ENCODE measurements at places on chromosomes 12 and 14.

DNA sequence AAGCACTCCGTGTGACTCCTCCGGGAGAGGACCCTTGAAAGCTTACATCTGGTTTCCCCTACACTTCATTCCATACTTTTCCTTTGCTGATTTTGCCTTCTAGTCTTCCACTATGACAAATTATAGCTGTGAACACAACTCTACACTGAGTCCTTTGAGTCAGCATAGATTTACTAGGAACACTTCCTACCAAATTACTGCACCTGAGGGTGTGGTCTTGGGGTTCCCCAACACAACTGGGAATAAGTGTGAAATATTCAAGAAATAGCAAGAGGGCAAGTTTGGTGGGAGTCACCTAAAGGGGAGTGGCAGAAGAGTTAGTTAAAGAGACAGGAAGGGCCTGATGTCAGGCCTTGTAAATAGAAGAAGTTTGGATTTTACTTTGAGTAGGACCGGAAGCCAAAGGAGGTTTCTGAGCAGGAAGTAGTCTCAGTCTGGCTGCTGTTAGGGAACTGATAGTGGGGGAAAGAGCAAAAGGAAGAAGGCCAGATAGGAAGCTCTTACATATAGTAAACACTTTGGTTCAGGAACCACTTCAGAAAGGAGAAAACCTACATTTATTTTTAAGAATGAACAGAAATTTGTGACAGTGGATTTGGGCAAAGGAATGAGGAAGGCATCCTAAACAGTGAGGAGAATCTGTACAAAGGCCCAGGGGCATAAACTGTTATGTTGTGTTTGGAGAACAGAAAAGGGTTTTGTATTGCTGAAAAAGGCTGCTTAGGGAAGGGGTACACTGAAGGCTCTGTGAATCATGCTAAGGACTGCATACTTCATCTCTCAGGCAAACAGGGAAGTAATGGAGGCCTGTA lies 14.2 kb downstream of the SEL1L start:
- no peak for DNase-seq

DNA sequence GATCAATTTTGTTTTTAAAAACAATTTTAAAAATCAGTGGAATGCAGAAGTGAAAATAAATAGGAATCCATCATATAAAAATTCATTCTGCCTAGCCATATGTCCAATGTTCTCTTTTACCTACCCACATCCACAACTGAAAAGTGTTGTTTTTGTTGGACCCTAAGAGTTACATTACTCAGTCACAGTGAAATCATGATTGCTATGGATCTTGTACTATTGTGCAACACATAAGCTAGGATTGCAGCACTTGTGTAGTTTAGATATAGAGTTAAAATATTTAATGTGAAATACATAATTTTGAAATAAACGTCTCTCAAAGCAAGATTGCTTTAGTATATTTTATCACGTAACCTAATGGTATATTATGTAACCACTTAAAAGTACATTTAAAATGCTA lies 213.3 kb upstream of the CLEC14A start:
- no peak for DNase-seq

GRCh38 chr12:64232196-64232595 lies 10.1 kb upstream of the KICS2 start:
- no peak for DNase-seq

DNA sequence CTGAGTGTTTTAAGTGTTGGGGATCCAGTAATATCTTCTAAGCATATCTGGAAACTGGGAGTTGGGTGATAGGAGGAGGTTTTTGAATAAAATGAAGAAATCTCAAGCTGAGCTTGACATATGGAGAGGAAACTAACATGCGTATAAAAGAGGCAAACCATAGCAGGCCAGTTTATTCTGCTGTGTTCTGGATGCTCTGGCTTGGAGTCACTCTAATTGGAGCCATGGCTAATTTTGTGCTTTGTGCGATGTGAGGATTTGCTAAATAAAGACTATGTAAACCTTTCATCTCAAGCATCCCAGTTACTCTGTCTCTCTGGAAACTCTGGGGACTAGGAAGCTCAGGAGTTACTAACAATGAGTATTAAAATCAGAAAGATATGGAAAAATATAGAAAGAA lies 66.5 kb downstream of the ATF7IP start:
- no peak for DNase-seq

DNA sequence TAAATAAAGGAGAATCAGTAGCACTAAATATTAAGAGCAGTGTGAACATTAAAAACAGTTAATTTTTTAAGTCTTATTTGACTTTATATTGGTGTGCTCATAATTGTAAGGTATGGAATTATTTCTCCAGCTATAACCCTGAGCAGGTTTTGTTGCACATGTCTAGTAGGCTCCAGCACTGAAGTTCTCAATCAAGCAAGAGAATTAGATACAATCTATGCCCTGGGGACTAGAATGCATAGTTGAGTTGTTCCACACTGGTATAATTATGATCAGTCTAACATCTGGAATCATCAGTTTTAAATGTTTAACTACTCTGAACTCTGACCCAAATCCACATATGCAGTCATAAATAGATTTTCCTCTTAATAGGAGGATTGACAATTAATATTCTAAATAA lies 257.8 kb upstream of the ARHGAP5 start:
- DNase-seq: no peak

DNA sequence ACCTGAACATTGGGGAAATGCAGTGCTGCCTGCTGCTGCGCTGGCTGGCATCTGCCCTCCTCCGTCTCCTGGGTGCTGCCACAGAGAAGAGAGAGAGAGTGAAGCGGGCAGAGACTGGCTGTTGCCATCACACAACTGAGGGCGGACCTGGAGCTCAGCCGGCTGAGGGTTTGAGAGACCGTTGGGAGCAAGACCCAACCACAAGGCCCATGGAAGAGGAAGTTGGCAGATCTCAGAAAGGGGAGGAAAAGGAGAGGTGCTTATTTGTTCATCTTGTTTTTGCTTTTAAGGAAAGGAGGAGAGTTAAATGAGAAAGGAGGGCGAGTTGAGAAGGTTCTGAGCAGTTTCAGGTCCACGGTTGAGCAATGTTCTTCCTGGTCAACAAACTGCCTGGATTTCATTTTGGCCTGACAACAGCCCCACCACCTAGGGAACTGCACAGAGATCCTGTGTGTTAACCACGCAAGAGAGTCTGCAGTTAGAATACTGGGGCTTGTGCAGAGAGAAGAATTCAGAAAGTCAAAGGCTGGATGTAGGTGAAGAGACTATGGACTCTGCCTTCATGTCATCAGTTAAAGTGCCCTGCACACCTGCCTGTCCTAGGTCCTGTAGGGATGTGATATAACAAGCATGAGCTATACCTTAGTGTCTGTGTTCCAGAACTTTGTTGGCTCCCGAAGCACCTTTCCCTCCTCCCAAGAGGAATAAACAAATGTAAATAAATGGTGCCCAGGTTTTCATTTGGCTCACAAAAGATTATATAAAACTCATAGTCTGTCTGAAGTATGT lies 124.6 kb downstream of the ETV6 start:
- DNase-seq: no peak

DNA sequence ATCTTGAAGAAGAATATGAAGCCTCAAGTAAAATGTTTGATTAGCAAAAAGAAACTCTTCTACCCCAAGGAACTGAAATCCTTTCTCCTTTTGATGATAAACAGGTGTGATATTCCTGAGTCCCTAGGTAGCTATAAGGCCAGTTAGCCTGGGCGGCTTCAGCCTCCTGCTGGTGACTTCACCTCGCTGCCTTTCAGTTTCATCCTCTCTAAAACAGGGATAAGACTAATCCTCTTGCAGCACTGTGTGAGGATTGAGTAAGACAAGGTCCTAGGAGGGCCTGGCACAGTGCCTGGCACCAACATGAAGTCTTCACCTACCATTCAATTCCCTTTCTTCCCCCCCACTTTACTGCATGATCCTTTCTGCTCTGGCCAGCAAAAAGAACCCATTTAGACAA lies 42.1 kb downstream of the CIT start:
- no peak for DNase-seq

DNA sequence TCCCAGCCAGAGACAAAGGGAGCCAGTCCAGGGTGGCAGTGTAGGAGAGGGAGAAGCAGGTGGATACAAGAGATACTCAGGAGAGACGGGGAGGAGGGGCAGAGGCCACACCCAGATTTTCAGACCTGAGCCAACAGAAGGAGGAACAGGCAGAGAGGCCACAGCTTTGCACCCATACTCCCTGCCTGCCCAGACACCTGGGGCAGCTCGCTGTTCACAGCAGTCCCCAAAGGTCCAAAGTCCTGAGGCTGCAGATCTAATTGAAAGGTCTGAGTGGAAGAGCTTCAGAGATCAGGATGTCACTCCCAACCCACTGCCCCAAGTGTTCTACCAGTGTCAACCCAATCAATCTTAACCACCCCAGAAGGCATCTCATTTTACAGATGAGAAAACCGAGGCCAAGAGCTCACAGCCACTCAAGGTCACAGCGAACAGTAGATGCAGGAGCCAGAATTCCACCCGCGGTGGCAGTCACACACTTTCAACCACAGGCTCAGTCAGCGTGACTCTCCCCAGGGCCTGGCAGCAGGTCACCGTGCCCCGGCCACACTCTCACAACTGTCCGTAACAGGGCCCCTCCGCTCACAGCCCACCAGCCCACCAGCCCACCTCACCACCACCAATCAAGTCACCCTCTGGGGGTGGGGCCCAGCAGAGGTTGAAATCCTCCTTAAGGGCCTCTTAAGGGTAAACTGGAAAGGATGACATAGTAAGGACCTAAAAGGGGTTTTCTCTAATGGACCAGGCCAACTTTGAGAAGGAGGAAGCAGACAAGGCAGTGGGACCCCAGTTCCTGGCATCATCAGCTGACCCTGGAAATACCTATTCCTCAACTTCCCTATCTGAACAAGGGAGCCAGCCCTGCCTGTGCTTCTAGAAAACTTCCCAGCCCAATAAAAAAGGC lies 33.3 kb downstream of the ACTN1 start:
- no peak for DNase-seq

GRCh38 chr14:81222691-81223090 lies 1.9 kb upstream of the GTF2A1 start:
- no peak for DNase-seq
